Osteocyte (in vitro differentiated cells): ENCODE measurements at places on chromosomes 5 and 9. TPM values are rescaled to one million over a fixed set of nuclear protein-coding genes. Genes with fewer than 3 reads are reported as not detected.

AFAP1L1 gene
- total RNA-seq: 2.2 and 2.3 TPM in 2 replicates

PGM5 gene
- not detected in 2 replicates for total RNA-seq

MEIKIN gene
- total RNA-seq: not detected in 2 replicates

PIP5KL1 gene
- 2.6 and 2.9 TPM in 2 replicates for total RNA-seq

EXOC3 gene
- total RNA-seq: 70.0 and 81.4 TPM in 2 replicates

ITK gene
- not detected in 2 replicates for total RNA-seq

MPDZ gene
- 51.9 and 56.1 TPM in 2 replicates for total RNA-seq

TSLP gene
- not detected in 2 replicates for total RNA-seq

TRIM14 gene
- 0.48 and 0.76 TPM in 2 replicates for total RNA-seq

PTGDS gene
- 123 and 129 TPM in 2 replicates for total RNA-seq

PLPP7 gene
- total RNA-seq: 0.68 and 0.73 TPM in 2 replicates

SLC4A9 gene
- not detected in 2 replicates for total RNA-seq

SLC36A2 gene
- total RNA-seq: not detected in 2 replicates

LECT2 gene
- total RNA-seq: not detected in 2 replicates

COL27A1 gene
- total RNA-seq: 44.4 and 44.8 TPM in 2 replicates

SLIT3 gene
- total RNA-seq: 31.8 and 40.2 TPM in 2 replicates

PRUNE2 gene
- 1.0 and 1.3 TPM in 2 replicates for total RNA-seq

SEMA5A gene
- total RNA-seq: 181 and 189 TPM in 2 replicates

RNF130 gene
- total RNA-seq: 70.8 and 78.4 TPM in 2 replicates

PCDHGA7 gene
- total RNA-seq: 0.11 TPM in 1 of 2 replicates, not detected in the other

PPP3R2 gene
- not detected in 2 replicates for total RNA-seq

IFNA13 gene
- total RNA-seq: not detected in 2 replicates

HAPLN1 gene
- total RNA-seq: 114 and 124 TPM in 2 replicates

NMUR2 gene
- not detected in 2 replicates for total RNA-seq

PCDHGB3 gene
- 0.19 and 0.29 TPM in 2 replicates for total RNA-seq

TIMD4 gene
- total RNA-seq: not detected in 2 replicates
